Forelimb muscle (tissue), 1 donor: ENCODE measurements at places on chromosomes 5 and 9.

DNA sequence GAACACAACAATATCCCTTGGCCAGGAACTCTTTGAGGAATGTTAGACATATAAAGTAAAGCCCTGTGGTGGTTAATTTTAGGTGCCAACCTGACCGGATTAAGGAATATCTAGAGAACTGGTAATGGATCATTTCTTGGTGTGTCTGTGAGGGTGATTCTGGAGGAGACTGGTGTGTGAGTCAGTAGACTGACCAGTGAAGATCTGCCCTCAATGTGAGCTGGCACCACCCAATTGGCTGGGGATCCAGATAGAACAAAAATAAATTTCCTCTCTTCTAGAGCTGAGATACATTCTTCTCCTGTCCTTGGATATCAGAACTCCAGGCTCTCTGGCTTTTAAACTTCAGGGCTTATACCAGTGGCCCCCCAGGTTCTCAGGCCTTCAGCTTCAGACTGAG, 56.2 kb upstream of the TNPO1 start:
- no peak for DNase-seq

- no peak for DNase-seq
Measured at GRCh38 chr5:154081246-154081645, 42.5 kb downstream of the MFAP3 start.

- no peak for DNase-seq
Measured at GRCh38 chr9:88801214-88801796, 190.0 kb upstream of the S1PR3 start.

- no peak for DNase-seq
Measured at GRCh38 chr5:97488126-97488668, 305.1 kb upstream of the RIOK2 start.

- no peak for DNase-seq
Measured at GRCh38 chr5:172834415-172835289, 601 bp downstream of the ERGIC1 start.

- DNase-seq = no peak
Measured at GRCh38 chr5:54397420-54397819, 58.1 kb upstream of the HSPB3 start.

- no peak for DNase-seq
Measured at GRCh38 chr9:9045572-9045971, 1246.0 kb upstream of the DMAC1 start.

- DNase-seq = no peak
Measured at GRCh38 chr5:115946655-115947054, 15.6 kb upstream of the LVRN start.

GRCh38 chr5:119071561-119071995, 691 bp downstream of the DMXL1 start:
- DNase-seq = no peak

- no peak for DNase-seq
Measured at GRCh38 chr9:129198319-129199043, 20.4 kb upstream of the IER5L start.

GRCh38 chr5:74067748-74068541, 441.9 kb downstream of the ARHGEF28 start:
- no peak for DNase-seq

DNA sequence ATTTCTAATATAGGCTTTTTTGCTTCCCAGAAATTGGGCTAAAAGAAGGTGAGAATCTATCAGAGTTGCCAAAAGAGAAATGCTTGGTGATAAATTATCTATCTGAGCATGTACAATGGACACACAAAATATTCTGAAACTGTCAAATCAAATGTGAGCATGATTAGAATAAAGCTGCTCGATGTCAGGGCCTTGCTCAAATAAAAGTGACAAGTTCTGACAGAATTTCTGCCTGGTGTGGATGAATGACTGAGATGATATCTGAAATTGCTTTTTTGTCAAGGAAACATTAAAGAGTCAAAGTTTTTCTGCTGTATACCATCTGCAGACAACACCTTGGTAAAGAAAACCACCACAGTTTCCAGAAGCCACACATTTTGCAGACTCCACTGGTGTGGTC, 128.8 kb downstream of the GABRG2 start:
- DNase-seq = no peak

- no peak for DNase-seq
Measured at GRCh38 chr5:166349046-166349445, 1942.4 kb upstream of the WWC1 start.

DNA sequence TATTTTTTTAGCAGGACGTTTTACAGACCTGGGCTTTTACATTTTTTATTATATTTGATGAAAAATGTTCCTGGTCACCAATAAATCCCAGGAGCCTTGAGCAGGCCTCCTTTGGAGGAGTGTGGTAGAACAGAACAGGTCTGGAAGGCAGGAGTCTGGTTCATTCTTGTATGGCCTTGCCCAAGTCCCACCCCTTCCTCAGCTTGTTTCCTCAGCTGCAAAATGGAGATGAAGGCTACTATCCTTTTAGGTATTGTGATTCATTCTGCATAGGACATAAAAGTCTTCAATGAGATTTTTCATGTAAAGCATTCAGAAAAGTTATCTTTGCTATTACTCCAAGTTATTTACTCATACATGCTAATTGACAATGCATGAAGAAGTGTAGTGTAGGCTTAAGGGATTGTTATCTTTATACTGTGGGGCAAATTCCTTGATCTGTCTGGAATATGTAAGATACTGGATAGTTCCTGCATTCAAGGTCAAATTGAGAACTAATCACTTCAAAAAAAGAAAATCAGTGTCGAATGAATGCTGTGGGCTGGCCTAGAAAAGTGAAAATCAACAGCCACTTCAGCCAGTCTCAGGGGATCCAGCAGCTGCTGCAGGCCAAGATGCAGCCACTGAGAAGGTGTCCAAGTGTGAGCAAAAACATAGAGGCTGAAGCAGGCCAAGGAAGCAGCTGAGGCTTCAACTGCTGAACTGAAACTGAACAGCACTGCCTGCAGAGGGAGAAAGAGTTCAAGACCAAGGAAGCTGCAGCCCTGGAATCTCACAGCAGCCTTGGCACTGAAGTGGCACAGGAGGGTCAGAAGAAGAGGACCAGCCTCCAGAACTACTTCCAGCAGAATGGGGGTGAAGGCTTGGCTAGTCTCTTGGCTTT, 15.5 kb upstream of the SLC36A3 start:
- DNase-seq = peak; percentile 71

DNA sequence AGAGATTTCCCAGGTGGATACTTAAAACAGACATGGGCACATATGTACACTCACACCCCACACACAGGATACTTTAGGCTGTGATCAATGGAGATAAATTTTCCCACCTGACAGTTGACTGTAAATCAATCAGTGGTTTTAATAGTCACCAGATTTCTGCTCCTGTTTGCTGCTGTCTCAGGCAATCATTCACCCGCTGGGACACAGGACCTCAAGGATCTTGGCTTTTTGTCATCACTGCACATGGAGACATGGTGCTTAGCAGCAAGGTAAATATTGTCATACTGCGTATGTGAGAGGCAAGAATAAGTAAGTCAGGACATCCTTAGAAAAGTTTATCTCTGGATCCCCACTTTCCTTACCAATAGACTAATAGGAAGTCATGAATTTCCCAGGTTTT, 60.8 kb upstream of the KLF9 start:
- no peak for DNase-seq

DNA sequence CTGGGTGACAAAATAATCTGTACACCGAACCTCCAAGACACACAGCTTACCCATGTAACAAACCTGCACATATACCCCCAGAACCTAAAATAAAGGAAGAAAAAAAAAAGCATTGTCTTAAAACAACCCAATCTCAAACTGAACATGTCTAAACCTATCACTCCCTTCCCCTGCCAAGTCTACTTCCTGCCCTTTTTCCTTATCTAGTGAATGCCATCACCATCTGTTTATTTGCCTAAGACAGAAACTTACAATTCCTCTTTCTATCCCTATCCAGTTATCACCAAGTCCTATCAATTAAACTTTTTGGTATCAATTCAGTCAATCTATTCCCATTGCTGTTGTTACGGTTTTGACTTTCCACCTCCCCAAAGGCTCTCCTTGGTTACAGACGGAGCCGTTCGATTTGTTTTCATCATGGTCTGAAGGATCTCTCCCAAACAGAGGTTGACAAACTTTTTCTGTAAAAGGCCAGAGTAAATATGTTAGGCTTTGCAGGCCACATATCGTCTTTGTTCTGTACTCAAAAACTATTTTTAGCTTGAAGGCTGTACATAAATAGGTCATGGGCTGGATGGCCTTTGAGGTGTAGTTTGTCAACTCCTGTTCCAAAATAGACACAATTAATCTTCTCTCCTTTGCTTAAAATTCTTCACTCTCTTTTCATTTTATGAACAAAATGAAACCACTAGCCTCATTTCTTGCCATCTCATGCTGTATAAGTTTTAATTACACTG, 12.1 kb downstream of the NOL8 start:
- DNase-seq = no peak

DNA sequence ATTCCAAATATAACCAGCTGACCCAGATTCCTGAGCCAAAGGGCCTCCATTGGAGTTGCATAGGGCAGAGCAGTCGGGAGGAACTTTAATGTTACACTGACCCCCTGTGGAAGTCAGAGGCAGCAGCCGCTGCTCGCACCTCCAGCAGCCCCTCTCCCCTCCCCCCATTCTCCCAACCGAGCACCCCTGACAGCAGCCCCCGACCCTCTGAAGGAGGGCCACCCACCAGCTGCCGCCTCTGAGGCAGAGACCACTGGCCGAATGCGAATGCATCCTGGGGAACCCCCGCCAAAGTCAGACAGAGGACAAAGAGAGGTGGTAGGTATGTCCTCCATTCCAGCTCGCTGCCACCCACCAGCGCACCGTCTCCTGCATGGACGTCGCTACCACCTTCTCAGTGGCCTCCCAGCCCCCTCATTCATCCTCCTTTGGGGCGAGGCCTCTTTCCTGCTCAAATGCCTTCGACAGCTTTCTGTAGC, 231.0 kb downstream of the CDK5RAP2 start:
- no peak for DNase-seq

DNA sequence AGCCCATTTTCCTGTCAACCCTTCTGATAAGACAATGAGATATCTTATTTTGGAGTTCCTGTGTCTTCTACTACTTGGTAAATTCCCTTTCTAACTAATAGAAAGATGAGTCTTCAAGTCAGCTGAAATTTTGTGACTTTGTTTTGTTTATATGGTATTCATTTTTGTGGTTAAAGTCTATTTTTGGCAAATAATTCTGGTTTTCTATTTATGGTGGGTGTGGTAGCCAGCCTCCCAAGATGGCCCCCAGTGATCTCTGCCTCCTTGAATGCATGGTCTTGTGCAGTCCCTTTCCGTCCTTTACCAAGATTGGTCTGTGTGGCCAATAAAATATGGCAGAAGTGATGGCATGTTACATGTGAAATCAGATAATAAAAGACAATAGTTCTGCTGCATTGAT, 91.5 kb downstream of the NR3C1 start:
- no peak for DNase-seq

DNA sequence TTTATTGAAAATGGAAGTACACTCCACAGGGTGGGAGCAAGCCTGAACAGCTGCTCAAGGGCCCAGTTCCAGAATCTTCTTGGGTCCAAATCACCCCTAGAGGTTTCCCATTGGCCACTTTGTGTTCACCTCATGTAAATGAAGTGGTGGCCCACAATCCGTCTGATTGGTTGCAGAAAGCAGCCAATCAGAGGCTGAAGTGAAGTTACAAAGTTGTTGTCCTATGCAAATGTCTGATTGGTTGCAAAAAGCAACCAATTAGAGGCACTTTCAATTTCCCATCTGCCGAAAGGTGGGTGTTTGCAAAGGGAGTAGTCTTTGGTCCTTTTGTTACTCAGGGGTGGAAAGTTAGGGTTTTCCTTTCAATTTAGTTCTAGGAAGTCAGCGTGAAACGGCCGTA, 8.8 kb downstream of the TMEM171 start:
- DNase-seq = no peak

- no peak for DNase-seq
Measured at GRCh38 chr5:135439231-135440205, 7.6 kb downstream of the DCANP1 start.

- no peak for DNase-seq
Measured at GRCh38 chr9:80320916-80321315, 749.2 kb downstream of the TLE4 start.

DNA sequence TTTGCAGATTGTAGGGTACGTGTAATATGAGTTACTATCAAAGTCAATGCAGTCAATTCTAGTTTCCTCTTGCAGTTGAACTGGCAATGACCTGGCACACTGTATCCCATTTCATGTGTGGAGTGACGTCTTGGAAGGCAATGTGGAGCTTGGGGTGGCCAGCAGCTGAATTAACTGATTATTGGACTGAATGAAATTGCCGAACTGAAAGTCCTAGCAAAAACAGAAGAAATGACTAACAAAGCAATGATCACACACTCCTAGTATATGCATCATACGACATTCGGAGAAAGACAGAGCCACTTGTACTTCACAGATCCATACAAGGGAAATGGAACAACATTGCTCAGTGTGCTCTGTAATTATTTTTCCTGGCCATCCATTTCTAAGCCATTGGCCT, 259.1 kb upstream of the DAPK1 start:
- no peak for DNase-seq

GRCh38 chr9:117088140-117088539, 326.7 kb downstream of the ASTN2 start:
- DNase-seq = no peak

DNA sequence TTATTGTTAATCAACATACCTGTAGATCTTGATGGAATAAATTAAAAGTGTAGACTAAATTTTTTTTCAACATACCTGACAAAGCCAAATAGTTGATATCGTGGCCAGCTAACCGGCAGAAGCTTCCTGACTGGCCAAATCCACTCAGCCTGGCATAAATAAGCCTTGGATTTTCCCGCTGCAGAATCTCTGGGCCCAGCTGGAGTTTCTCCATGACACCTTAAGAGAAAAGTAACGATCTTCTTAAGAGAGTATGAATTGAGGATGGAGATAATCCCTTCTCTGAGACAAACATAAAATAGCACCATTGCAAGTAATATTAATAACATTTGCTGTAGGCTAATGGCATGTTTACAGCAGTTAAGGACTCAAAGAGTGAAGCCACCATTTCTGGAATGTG, 2.2 kb downstream of the AMACR start:
- DNase-seq = no peak

DNA sequence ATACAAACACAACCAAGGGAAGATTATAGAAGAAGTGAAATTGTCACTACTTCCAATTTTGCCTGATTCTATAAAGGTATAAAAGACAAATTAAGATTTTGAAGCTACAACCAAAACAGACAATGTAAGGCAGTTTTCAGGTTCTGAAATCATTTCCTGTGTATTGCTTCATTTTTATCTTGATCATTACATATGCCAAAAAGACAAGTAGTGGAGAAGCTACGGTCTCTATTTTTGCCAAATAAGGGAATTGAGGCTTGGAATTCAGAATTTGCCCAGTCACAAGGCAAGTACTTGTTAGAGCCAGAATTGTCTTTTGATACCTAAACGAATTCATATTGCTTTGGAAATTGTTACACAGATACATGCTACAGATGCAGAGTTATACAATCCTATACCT, 20.6 kb downstream of the EDIL3 start:
- no peak for DNase-seq

- DNase-seq = no peak
Measured at GRCh38 chr9:133563291-133563796, 28.8 kb downstream of the ADAMTSL2 start.
